RPMI7951 (cell line): ENCODE measurements at places on chromosomes 1 and 21. TPM values are rescaled to one million over a fixed set of nuclear protein-coding genes. Genes with fewer than 3 reads are reported as not detected.
A peak's percentile ranks its signal among the peaks of the same experiment; 100 is the strongest.

Gene HSPG2
- total RNA-seq: 9.7 and 12.4 TPM in 2 replicates

Gene TXLNA
- 48.4 and 57.0 TPM in 2 replicates for total RNA-seq

DNA sequence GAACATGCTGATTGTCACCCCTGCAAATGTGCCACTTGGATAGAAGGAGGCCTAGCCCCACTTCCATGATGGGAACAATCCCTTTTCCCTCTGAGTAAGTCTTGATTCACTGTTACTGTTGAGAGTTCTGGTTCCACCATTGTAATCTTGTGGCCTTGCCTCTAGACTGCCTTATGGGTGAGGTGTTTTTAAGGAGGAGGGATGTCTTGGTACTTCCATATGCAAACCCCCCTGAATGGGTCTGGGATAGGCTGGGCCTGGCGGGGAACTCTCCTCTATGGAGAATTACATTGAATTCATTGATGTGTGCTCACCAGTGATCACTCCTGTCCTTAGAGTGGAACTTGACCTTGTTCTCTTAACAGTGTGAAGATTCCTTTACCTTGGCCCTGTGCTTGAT, 5.8 kb downstream of the GALNT2 start:
- DNase-seq: no peak

GRCh38 chr1:154178013-154178412, 13.9 kb downstream of the TPM3 start:
- no peak for DNase-seq

DNA sequence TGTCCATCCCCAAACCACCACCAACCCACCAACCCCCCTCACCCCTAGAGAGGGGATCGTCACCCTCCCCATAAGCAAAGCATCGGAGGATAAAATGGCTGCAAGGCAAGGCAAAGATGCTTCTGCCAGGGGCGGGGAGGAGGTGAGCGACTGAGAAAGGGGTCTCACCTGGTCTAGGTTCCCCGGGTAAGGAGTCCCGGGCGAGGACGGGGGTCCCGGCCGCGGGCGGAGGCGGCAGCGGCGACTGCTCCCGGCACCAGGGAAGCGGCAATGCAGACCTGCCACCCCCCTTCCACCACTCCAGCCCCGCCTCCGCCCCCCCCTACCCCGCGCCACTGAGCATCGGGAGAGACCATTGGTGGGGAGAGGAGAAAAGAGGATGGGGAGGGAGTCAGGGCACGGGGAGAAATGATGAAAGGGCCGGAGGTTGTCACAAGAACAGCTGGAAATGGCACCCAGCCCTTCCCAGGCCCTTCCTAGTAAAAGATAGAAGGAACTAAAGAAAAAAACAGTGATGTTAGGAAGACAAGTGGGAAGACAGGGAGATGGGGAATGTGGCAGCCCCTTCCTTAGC, at the start of gene SV2A:
Gene SV2A, minus strand, starts transcription at position 274 of the 574 bp plus-strand sequence. CDS start 4,004 bp downstream, outside the sequence.
- DNase-seq: peak; percentile 74
